ENCODE measurements at places on chromosomes 16 and 17.

- DNase-seq, result no peak
Observed at GRCh38 chr16:13427943-13428342, 492.0 kb upstream of the ERCC4 start.

- DNase-seq, result no peak
Observed at GRCh38 chr17:57720386-57721035, 24.6 kb downstream of the CCDC182 start.

DNA sequence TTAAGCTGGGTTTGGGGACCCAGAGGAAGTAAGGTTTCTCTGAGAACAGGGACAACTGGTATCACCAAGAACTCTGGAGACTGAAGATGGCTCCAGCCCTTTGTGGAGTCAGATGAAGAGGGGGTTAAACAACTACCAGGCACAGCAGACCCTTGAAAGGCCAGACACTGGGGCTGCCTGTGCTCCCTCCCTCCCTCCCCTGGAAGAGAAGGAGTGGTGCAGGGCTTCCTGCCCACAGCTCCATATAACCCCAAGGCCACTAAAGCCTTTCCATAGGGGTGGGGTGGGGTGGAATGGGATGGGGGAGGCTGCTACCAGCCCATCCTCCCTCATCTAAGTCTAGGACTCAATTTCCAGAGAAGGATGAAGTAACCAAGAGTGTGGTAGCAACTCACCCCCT, 66.7 kb downstream of the CCDC182 start:
- no peak for DNase-seq

GRCh38 chr17:51742571-51742970, 415.9 kb downstream of the CA10 start:
- DNase-seq, result no peak

- DNase-seq, result no peak
Observed at GRCh38 chr16:2016407-2016922, 3.1 kb upstream of the NPW start.

GRCh38 chr16:68346892-68347480, 36.2 kb downstream of the PRMT7 start:
- no peak for DNase-seq
